GM19239 (cell line): ENCODE measurements at places on chromosomes 12 and 14.

- no peak for DNase-seq
Observed at GRCh38 chr12:22121224-22121623, 75.2 kb downstream of the CMAS start.

DNA sequence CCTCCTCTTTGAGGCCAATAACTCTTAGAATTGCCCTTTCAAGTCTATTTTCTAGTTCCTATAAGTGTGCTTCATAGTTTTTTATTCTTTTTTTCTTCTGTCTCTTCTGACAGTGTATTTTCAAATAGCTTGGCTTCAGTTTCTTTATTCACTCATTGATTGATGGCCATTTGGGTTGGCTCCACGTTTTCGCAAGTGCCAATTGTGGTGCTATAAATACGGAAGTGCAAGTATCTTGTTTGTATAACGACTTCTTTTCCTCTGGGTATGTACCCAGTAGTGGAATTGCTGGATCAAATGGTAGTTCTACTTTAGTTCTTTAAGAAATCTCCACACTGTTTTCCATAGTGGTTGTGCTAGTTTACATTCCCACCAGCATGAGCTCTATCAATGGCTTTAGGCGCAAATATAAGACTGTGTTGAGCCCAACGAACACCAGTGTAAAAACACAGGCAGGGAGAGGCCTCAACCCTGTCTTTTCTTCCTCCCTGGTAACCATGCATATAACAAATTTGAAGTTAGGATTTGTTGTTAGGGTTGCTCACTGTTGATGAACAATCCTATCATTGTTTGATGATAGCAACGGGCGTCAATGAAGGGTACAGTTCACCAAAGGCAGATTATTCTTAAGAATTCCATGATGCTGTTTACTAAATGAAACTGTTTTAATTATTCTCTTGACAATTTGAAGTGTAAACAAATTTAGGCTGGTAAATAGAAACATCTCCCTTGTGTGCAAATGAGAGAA, 13.3 kb upstream of the LMNTD1 start:
- DNase-seq: no peak

GRCh38 chr14:90599748-90600507, 203.1 kb downstream of the CALM1 start:
- DNase-seq: no peak

DNA sequence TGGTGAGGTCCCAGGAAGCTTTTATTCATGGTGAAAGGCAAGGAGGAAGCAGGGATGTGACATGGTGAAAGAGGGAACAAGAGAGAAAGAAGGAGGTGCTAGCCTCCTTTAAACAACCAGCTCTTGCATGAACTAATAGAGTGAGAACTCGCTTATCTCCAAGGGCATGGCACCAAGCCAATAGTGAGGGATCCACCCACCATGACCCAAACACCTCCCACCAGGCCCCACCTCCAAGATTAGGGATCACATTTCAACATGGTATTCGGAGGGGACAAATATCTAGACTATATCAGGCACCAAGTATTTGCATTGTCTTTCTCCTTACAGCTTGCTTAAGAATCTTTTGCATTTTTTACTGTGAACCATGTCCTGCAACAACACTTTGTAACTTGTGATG, 91.9 kb upstream of the DHRS4 start:
- no peak for DNase-seq
